ENCODE measurements at places on chromosomes 5 and 9.
A peak's percentile ranks its signal among the peaks of the same experiment; 100 is the strongest.

- no peak for DNase-seq
These were observed 33.3 kb downstream of the OSMR start for GRCh38 chr5:38879078-38879460.

DNA sequence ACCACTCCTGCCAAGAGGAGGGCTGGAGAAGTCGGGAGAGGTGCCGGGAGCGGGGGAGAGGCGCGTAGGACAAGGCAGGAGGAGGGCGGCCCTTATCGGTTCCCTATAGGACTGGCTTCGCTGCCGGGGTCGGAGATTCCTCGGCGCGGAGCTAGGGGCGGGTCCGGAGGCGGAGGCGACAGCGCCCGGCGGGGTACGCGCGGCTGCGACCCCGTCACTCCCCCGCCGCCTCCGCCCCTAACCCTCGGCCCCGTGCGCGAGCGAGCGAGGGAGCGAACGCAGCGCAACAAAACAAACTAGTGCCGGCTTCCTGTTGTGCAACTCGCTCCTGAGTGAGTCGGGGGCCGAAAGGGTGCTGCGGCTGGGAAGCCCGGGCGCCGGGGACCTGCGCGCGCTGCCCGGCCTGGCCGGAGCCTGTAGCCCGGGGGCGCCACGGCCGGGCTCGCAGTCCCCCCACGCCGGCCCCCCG is 2.0 kb downstream of the GLIS3 start:
- peak; percentile 89 for DNase-seq

DNA sequence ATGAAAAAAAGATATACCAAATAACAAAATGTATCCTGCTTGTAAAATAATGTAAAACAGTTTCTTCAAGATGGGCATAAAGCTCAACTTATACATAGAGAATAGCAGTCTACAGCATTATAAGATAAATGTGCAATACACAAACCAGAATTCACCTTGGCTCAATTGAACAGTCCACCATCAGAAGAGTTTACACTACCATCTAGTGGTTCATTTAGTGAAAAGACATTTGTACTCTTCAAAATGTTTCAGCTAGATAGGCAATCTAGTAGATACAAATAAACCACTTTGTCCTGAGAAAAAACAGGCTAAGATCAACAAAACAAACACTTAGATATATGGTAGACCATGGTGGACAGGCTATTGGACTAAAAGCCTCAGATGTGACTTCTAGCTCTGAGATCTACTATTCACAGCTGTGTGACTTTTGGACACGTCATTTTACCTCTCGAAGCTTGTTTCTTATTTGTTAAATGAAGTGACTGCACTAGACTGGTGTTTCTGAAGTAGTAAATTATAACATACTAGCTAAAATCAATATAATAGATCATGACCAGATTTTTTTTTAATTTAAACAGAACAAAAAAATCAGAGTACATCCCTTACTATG is 22.1 kb upstream of the TPD52L3 start:
- DNase-seq = peak; percentile 52

DNA sequence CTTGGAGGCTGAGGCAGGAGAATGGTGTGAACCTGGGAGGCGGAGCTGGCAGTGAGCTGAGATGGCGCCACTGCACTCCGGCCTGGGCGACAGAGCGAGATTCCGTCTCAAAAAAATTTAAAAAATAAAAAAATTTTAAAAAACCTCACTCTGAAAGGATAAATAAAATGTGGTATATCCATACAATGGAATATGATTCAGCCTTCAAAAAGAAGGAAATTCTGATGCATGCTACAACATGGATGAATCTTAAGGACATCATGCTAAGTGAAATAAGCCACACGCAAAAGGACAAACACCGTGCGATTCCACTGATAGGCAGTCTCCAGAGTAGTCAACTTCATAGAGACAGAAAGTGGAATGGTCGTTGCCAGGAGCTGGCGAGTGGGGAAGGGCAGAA is 8.4 kb downstream of the DBN1 start:
- DNase-seq = no peak

DNA sequence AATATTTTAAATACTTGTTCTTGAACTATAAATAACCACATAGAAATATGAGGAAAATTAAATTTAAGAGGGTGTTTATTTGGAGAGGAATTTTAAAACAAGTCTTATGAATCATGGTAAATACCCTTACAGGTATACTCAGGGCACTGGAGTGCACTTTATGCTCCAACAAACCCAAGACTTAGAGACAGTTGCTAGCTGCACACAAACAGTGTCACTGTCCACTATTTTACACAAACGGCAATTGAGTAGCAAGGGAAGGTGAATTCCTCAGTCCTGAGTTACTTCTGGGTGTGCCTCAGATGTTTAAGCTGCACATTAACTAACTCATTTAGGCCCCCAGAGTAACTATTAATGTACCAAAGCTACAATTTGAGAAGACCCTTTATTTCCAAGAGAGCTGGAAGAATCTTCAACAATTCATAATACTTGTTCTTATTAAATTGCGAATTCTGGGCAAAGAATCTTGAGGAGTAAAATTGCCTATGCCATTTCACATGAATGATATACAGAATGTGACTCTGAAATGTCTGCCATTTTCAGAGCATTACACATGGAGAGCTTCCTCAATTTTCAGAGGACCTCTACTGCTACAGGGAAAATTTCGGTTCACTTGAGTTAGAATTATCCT is 371.2 kb downstream of the PDE4D start:
- DNase-seq = no peak

DNA sequence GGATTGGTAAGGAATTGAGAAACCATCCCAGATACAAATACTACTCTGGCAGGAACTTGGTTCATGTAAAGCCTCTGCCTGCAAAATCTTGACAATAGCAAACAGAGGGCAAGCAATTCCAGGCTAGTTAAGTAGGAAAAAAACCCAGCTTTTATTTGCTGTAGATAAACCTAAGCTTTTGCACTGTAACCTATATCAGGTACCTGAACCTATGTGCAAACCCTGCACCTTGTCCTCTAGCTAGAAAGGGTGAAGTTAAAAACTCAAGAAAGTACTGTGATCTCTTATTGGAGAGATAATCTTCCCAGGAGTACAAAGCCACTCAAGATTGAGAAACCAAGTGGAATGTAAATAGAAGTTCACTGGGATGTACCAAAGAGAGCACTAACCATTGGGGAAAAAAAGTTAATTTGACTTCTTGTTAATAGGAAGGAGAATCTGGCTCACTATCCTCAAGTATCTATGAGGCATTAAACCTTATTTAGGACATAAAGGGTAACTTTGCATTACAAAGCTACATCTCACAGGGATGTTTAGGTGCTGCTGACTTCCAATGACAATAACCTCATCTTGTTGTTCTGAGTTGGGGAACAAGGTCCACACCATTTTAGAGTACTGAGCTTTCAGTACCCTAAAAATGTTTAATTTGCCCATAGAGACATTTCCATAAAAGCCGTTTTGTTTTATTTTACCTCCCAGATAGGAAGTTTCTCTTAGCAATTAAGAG is 73.8 kb upstream of the PCA3 start:
- no peak for DNase-seq

DNA sequence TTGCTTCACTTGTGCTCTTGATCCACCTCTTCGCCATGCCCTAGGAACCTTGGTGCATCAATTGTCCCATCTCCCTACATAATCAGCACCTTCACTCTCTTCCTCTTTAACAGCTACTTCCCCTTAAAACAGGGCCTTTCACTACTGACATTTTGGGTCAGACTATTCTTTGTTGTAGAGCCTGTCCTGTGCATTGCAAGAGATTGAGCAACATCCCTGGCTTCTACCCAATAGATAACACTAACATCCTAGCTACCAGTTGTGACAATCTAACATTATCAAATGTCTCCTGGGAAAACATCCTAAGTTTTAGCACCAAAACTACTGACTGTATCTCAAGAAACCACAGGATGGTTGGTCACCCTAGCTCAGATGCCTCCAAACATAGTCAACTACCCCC is 854.3 kb upstream of the DMAC1 start:
- DNase-seq = no peak

DNA sequence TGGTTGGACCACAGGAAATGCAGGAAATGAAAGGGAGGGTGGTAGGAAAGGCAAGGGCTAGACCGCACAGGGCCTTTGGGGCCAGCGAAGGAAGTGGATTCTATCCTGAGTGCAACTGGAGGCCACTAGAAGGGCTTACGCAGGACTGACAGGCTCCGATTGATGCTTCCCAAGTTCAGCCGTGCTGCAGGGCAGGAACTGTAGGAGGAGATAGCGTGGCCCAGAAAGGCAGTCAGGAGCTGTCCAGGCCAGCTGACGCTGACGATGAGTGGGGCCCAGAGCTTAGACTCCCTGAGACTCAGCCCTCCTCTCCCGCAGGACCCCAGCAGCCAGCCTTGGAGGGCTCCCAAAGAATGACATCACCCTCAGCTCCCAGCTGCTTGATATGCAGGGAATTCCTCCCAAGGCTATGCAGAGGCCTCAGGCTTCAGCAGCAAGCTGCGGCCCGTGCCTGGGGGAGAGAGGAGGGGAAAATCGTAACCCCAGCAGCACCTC is 48.8 kb downstream of the KCNIP1 start:
- DNase-seq = peak; percentile 92

DNA sequence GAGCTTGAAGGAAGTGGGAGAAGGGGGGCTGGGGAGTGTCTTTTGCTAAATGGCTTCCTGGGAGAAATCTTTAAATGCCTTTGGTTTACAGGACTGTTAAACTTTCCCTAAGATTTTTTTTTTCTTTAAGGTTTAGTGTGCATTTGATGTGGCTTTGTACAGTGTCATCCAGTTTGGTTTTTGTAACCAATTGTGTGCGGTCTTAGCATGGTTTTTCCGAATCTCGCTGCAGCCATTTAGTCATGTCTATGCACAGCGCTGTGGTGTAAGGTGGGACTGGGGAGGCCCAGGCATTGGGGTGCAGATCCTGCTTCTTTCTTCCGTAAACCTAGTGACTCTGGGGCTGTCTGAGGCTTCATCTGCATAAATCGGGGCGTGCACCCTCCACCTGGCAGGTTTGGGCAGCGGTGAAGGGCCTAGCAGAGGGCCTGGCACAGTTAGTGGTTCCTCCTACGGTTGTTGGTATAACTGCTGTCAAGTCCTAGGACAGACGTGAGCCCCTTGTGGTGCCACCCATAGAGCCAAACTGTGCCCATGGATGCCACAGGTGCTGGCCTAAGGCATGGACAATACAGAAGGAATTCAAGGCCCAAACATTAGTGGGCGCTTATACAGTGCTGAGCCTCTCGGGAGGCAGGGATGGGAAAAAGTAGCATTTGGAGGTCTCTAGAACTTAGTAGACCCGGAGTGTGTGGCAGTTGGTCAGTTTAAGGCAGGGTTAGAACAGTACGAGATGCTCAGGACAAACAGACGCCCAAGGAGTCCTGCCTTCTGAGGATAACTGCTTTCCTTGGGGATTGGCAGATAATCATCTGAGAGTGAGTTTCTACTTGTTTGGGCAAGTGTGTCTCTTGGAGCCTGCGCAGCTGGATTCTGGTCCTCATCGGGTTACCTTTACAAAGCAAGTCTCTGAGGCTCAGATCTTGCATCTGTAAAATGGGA is 1.5 kb downstream of the PRRC2B start:
- no peak for DNase-seq

GRCh38 chr9:94892675-94893074 is 166.2 kb downstream of the AOPEP start:
- no peak for DNase-seq

- no peak for DNase-seq
These were observed 995.4 kb upstream of the ACO1 start for GRCh38 chr9:31389075-31389474.

- peak; percentile 83 for DNase-seq
These were observed 98.6 kb upstream of the HMHB1 start for GRCh38 chr5:143713047-143714003.

- DNase-seq = peak; percentile 12
These were observed 760.6 kb downstream of the TLE1 start for GRCh38 chr9:80928697-80929096.

- DNase-seq = peak; percentile 95
These were observed 179.0 kb downstream of the ROR2 start for GRCh38 chr9:91771027-91771426.

- DNase-seq = peak; percentile 59
These were observed 5.2 kb downstream of the FGF1 start for GRCh38 chr5:142680605-142681259.

DNA sequence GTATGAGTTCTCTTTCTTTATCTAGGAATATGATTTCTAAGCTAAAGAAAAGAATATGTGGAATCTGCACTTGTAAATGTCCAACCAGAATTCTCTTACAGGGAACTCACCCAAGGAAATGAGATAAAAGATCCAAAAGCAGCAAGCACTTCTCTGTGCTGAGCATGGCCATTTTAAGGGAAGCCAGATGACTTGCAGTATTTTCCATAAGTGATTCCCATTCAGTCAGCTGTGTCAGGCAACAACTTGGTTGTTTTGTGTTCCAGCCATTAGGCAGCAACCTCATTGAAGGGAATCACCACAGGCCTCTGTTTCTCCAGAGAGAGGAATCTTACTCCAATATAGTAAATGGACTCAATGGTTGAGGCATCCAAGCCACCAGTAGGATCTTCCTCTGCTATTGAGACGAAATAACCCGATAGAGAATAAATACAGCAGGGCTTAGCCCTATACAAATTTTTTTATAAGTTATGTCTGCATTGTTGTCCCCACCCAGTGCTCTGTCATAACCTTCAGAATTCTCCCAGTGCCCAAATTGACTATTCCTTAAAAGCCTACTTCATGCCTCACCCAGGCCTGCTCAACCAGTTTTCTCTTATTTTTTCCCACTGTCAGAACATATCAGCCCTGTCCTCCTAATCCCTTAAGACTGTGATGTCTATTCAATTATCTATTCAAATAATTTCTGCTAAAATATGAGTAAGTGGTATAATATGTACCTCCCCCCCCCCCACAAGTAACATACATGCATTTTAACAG is 236.6 kb downstream of the PJA2 start:
- no peak for DNase-seq

DNA sequence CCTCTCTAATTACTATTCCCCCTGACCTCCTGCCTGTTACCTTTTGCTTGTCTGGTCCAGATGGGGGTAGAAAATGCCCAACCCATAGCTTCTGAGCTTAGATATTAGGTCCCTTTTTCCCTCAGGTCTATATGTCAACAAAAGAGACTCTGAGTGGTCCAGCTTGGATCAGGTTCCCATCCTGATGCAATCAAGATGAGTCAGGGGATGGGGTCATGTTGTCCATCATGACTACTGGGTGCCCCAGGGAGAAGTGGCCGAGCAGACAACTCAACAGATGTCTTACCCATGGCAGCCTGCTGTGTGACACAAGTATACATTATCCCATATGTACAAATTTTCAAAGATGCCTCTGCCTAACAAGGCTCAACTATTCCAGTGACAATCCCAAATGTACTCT is 9.1 kb upstream of the ANKH start:
- peak; percentile 44 for DNase-seq
